ENCODE measurements at places on chromosomes 12 and 14.
A peak's percentile ranks its signal among the peaks of the same experiment; 100 is the strongest.

- no peak for DNase-seq
These were observed 65.8 kb downstream of the RESF1 start for GRCh38 chr12:32024884-32025592.

GRCh38 chr12:81588235-81589008 is 170.7 kb downstream of the PPFIA2 start:
- no peak for DNase-seq

DNA sequence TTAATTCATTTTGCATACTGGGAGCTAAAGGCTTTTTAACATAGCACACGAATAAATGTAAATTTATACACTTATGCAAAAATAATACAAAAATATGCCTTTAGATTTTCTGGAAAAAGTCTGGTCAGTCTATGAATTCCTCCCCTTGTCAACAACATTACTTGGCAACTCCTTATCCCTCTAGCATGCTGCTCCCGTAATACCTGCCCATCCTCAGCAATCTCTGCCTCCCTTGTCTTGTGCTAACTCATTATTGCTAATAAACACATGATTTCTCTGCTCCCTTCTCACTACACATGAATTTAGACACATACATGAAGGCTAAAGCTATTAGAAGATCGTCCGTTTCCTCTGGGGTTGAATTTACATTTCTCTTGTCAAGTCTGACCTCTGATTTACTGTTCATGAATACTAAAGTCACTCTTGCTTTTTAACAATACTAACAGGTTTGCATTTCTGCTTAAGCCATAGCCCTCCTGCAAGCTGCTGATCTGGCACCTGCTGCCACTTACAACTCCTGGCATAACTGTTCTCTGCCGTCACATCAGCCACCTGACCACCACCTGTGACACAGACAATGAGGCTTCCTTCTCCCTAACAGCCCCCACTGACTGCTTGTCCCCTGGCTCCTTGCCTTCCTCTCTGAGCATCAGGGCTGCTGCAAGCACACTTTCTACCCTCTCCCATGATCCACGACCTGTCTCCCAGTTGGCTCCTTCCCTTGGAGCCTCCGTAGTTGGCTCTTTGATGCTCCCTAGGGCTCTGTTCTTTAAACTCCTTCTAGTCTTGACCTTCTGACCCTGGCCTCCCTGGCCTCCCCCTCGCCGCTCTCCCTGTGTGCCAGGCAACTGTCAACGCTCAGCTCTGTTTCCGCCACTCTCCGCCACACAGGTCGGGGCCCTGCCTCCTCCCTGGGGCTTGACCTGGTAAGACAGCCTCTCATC is 177.6 kb downstream of the CALM1 start:
- no peak for DNase-seq

DNA sequence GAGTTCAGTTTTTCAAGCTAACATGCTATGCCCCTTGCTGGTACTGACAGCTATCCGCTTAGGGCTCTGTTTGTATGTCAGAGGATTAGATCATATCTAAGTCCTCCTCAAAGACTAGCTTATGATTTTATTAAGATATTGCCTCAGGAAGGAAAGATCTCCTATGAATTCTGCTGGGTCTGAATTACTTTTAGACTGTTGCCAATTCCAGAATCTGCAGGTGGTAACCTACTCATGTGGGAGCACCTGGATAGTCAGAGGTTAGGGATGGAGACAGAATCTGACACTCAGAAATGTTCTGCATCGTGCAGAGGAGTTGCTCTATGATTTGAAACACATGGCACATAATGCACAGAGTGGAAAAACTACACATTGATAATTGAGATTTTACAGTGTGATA is 843.4 kb downstream of the SLC6A15 start:
- DNase-seq = no peak

- DNase-seq = no peak
These were observed 238.8 kb downstream of the DACT1 start for GRCh38 chr14:58876608-58877007.

GRCh38 chr14:96275177-96276112 is 19.4 kb downstream of the BDKRB1 start:
- peak; percentile 84 for DNase-seq

DNA sequence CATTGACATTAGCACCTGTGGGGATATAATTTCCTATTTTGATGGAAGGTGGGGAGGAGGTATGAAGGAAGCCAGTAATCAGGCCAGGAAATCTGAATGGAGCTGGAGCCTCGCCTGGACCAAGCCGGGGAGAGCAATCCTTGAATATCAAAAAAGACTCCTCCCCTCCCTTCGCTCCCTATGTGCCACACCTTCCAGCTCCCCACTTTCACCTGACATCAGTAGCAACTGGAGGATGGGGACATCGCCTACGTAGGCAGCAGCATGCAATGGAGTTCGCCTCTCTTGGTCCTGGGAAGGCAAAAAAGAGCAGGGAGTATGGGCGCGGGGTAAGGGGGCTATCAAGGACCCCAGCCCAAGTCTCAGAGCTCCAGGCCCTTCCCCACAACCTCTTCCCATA is 1.1 kb downstream of the ANKRD52 start:
- no peak for DNase-seq

- DNase-seq = no peak
These were observed 411.2 kb downstream of the NPAS3 start for GRCh38 chr14:33349871-33350270.

- no peak for DNase-seq
These were observed 122.0 kb downstream of the AKAP6 start for GRCh38 chr14:32450919-32451675.

DNA sequence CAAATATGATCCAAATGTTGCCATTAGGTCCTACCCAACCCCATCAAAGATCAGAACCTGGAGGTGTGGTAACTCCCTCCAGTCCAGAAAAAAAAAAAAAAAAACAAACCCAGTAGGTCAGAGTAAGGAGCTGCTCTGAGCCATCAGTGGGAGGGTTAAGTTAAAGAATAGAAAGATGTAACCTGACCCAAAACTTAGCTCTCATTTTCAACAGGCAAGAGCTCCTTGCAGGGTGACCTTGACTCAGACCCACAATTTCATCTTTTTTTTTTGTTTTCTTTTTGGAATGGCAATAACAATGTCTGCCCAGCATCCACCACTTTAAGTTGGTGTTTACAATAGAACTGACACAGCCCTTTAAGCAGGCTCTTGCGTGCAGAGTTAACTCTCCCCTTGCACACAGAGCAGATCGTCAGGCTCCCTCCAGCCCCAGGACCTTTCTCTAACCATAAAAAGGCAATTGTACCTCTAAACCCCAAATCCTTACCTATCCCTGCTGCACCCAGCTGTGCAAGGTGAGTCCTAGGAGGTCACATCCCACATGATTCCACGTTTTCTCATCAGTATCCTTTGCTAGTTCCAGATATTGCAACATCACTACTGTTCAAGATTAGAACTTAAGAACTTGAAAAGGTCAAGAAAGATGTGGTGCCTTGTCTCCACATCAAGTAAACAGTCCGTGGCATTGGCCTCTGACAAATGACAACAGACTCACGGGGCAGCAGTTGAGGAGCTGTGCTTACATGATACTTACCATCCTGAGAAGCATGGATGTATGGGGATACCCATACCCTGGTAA is 178.6 kb upstream of the EEA1 start:
- no peak for DNase-seq

DNA sequence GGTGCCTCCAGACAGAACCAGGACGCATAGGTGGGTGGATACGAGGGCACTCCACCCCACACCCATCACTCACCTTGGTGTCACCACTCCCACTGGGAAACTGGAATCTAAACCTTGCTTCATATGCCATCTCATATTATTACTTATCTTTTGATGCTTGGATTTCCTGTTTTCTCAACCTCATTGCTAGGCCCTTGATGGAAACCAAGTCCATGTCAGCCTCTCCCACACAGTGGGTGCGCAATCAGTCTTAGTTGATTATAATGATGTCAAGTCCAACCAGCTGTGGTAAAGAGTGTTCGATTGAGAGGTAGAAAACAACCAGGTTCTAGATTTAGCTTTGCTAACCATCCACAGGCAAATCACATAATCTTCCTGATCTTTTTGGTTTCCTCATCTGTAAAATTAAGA is 584 bp upstream of the DDHD1 start:
- DNase-seq = no peak

DNA sequence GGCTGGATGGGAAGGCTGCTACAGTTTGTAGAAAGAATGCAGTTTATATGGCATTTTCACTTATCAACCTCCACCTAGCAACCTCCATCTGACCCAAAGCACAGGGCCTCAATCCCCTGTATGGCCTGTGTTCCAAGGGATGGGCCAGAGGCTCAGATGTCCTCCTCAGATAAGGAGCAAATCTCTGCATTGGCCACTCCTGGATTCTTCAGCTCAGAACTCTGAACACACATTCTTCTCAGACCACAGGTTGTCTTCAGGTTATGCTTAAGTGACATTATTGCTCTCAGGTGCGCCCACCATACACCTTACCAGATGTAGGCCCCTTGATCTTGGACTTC is 47.9 kb upstream of the JDP2 start:
- DNase-seq = no peak

GRCh38 chr14:49193332-49194065 is 392.7 kb downstream of the RPS29 start:
- no peak for DNase-seq

GRCh38 chr12:2173971-2174370 is 121.2 kb downstream of the CACNA1C start:
- DNase-seq = no peak

- no peak for DNase-seq
These were observed 67.0 kb upstream of the CCDC198 start for GRCh38 chr14:57560681-57561080.

DNA sequence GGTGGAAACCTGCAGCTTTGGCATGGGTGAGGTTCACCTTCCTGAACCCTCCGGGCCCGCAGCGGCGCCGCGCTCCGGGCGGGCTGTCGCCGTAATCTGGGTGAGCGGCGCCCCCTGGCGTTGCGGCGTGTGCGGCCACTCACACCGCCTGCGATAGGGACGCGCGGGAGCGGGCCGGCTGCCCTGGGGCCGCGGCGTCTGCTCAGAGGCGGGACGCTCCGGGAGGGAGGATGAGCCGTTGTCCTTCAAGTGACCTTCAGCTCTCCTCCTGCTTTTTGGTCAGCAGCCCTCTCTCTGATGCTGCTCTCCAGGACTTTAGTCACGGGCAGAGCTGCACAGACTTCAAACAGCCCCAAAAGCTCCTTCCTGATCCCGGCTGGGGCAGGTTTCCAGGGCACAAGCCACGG is 211.7 kb upstream of the FKBP4 start:
- peak; percentile 85 for DNase-seq

DNA sequence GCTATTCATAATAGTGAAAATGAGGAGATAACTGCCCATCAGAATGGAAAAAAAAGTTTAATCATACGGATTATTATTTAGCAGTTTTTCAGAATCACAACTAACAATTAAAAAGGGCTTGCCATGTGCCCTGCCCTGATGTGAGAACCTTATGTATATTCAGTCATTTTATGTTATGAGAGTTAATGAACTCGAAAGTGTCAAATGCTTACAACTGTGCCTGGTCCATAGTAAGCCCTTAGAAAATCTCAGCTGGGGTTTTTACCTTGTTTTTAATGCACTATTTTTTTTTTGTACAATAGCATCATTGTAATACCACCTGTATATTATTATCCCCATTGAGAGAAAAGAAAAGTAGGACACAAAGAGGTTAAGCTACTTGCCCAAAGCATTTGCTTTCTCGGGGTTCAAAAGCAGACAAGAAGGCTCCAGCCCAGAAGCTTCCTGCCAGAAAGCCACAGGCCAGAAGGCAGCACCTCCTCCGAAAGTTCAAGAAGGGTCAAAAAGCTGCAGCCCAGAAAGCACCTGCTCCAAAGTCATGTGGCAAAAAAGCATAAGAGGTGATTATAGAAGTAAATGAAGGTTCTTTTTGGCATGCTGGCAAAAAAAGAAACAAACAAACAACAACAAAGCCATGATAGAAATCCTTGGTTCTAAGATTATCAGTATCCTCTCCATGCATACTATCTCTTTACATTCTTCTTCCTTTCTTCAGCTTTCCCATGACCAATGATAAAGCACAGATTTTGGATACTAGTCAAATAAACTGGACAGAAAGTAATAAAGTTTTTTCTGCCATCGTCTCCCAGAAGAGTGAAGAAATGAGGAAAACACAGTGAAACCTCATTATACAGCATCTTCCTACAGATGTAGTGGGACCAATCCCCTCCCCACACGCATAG is 59.1 kb upstream of the NAP1L1 start:
- no peak for DNase-seq

- DNase-seq = no peak
These were observed 15.9 kb downstream of the TAOK3 start for GRCh38 chr12:118356809-118357256.

DNA sequence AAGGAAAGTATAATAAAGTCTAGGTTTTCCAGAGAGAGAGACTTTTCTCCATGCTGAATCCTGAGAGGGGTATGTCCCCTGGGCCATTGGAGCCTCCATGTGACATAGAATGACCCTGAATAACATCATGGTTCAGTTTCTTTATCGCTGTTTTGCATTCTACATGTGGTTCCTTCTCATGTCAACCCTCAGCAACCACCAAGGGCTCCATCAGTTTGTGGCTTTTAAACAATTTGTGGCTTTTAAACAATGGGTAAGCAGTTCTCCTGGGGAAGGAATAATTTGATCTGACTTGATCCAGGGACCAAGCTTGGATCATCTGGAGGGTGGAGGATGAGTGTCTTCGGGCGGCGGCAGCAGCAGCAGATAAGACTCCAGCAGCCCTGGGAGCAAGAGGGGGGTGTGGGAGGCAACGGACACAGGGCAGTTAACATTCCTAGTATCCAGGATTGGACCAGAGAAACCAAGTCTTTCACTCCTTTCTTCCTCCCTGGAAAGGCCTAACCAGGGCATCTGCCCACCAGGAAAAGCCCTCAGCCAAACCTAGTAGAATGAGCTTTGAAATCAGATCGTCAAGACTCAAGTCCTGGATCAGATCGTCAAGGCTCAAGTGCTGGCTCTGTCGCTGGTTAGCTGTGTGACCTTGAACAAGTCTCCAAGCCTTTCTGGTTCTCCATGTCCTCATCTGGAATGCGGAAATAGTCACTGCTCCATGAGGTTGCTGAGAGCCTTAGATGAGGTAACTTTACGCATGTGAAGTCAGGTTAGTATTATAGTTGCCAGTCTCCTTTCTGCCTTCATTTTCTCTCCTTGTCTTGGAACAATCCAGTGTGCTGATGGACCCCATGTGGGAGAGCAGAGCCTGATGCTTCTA is 27.8 kb upstream of the FAM222A start:
- no peak for DNase-seq

DNA sequence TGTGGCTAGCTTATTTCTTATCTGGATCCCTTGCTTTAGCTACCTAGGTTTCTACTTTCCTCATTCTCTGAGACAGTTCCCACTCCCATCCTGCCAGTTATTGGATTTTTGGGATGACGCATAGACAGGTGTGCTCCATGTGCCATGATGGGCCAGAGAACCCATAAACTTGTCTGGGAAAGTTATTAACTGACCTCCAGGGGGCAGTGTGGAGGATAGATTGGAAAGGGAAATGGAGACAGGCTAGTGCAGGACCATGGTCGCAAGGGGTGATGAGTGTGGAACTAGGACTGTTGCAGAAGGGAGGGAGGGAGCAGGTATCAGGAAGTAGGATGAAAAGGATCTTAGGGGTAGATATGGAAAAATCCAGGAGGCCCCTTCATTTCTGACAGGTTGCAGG is 80.3 kb downstream of the ESRRB start:
- no peak for DNase-seq

- no peak for DNase-seq
These were observed 114.1 kb upstream of the PWP1 start for GRCh38 chr12:107571492-107571891.
